Activated T-cell treated with anti-CD3 and anti-CD28 coated beads for 1 hour (primary cell): ENCODE measurements at places on chromosomes 12 and 14.

DNA sequence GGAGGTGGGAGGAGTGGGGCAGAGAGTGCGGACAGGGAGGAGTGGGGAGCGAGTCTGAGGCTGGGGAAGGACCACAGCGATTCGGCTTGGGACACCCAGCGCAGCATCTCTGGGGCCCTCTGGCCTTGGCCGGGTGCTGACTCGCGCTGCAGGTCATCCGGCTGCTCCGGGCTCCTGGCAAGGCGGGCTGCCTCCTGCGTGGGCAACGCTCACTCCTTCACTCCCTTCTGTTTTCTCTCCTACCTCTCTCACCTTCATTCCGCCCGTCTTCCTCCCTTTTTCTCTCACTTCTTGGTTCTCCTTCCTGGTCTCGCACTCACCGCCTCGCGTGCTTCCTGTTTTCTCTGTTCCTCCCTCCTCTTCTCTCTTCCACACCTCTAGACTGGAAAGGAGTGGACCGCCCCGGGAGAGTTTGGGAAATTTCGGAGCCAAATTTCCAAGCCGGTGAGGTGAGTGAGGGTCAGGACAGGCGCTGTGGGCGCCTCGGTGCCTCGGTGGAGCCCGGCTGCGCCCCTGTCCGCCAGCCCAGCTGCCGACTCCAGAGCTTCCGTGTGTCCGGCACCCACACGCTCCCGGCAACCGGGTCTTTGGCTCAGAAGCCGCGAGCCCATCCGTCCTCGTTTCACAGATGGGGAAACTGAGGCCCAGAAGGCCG is 86.7 kb downstream of the B4GALNT3 start:
- no peak for DNase-seq

DNA sequence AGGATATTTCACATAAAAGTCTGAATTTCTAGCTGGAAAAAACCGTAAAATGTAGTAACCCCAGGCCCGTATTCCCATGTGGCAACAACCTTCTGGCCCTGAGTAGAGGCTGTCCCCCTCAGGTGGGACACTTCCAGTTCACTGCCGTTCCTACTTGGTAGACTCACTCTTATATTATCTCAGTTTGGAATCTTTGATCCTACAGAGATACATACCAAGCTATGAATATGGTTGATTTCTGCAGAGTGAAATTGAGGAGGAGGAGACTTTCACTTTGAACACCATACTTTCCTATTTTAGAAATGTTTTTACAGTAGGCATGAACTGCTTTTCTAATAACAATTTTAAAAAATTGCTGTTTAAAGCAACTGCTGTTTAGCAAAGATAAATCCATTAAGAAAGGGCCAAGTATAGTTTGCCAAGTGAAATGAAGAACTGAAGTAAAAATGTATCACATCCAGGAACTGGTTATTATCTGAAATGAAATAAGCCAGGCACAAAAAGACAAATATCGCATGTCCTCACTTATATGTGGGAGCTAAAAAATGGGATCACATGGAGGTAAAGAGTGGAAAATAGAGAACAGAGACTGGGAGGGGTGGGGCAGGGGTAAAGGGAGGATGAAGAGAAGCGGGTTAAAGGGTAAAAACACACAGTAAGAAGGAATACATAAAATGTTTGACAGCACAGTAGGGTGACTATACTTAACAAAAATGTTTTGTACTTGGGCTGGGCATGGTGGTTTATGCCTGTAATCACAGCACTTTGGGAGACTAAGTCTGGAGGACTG is 92.8 kb upstream of the METAP2 start:
- DNase-seq = no peak

DNA sequence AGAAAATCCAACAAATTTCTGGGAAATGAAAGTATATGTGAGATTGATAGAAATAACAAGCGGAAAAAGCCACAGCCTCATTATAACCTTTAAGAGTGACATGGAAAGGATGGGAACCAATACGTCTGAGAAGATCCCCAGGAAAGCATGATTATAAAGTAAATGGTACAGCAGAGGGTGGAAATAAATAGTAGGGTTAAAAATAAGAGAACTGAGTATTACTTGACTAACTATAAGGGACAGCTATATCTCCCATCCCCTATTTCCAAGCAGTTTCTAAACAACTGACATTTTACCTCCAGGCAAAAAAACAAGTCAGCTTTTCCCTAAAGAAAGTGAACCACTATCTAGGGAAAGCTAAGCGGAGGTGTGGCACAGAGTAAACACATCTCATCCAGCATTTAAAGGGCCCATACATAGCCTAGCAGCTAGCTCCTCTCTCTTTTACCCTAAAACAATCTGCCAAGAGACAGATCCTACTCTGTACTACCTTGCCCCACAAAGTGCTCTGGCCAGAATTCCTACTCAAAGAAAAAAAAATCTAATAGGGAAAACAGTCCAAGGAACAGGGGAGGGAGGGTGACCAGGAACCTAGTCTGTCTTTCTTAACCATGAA is 11.2 kb downstream of the OSBPL8 start:
- DNase-seq = no peak

DNA sequence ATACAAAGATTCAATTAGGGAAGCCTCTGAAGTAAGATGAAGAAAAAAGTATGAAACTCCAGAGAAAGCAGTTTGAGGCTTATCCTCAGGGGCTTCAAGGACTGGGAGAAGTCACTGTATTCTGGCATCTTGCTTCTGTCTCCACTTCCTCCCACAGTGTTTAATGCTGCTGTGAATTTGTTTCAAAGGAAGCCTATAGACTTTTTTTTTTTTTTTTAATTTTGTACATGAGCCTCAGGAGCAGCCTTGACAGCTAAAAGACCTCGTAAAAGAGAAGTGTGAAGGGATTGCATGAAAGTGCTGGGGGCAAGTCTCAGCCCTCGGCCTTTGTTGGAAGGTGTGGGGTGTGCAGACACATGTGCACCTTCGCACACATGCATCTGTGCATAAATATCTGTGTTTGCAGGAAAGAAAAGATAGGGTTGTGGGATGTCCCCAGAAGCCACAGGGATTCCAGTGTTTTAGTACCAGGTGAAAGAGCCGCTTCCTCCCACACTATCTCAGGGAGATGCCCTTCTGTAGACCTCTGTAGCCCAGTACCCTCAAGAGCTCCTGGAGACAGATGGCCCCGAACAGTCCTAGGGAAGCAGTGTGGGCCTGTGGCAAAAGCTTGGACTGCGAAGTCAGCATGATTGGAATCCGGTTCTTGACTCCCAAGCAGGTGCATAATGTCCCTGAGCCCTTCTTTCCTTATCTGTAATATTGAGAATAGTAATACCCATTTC is 193.5 kb upstream of the BCL2L14 start:
- DNase-seq = no peak

- no peak for DNase-seq
Measured at GRCh38 chr12:49972129-49972528, 618 bp upstream of the AQP6 start.

DNA sequence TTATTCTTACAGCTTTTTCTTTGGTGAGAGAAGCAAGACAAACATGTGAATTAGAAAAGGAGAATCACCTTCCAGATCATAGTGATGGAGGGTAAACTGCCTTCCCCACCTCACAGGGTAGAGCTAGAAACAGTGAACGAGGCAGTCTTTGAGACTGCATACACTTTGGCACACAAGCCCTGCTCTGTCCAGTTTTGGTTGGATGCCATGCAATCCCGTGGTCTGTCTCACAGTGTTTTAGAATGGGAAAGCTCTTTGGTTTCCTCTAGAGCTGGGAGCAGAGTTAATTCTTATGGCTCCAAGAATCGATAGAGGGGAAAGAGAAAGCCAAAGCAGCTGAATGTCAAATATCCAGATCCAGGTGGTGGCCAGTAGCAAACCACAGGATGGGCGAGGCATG is 21.9 kb downstream of the TDP1 start:
- no peak for DNase-seq
